Breast epithelium (tissue), 4 donors: ENCODE measurements at places on chromosomes 12 and 14. TPM values are rescaled to one million over a fixed set of nuclear protein-coding genes. Genes with fewer than 3 reads are reported as not detected.

FAM90A1 gene
- 0.29 TPM for total RNA-seq

OAS1 gene
- 23.3 TPM for total RNA-seq

SLC8A3 gene
- not detected for total RNA-seq

CPNE6 gene
- not detected for total RNA-seq

ZC2HC1C gene
- 2.6 TPM for total RNA-seq

B4GALNT3 gene
- total RNA-seq, result 4.6 TPM
